ENCODE measurements at places on chromosomes 1 and 21.
A peak's percentile ranks its signal among the peaks of the same experiment; 100 is the strongest.

- DNase-seq, result no peak
Observed at GRCh38 chr1:201737352-201738060, 91.5 kb upstream of the IPO9 start.

DNA sequence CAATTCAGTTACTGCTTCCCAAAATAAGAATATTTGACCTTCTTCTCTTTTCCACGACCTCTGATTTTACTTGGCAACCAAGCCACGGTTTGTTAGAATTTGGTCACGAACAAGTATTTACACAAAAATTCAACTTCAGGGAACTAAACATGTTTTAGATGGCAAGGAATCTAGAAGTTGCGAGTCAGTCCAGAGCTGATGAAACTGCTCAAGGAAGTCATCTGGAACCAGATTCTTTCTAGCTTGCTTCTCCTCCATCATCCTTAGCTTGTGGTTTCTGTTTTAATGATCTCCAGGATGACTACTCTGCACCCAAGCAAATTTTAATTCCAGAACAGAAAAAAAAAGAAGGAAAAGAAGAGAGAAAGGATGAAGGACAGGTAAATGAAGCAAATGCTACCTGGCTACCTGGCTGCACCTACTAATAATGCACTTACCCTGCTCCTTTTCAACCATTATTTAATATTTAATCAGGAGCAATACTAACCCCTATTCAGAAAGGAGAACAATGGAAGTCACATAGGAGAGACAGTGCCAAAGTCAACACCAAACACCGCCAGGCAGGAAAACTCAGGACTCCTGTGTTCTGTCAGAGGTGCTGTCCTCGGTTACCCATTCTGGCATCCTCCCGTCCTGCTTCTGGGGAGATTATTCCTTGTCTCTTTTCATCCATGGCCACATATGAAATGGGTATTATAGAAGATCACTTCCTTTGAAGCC lies 54.2 kb upstream of the RGS7 start:
- DNase-seq, result no peak

GRCh38 chr1:119291611-119292206 lies 76.9 kb upstream of the HAO2 start:
- DNase-seq, result no peak

GRCh38 chr1:6208723-6209660 lies 3.1 kb downstream of the RNF207 start:
- DNase-seq, result peak; percentile 60

GRCh38 chr1:40633523-40633922 lies 32.0 kb downstream of the RIMS3 start:
- no peak for DNase-seq

GRCh38 chr1:200242110-200243041 lies 167.5 kb downstream of the ZNF281 start:
- DNase-seq, result peak; percentile 35

DNA sequence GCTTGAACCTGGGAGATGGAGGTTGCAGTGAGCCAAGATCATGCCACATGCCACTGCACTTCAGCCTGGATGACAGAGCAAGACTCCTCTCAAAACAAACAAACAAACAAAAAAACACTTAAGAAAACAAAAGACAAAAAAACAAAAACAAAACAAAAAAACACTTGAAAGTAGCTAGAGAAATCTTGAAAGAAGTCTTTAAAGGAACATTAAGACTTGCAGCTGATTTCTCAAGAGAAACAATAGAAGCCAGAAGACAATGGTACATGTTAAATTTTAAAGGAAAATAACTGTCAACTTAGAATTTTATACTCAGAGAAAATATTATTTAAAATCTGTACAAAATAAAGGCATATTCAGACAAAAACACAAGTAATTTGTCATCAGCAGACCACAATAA lies 71.3 kb downstream of the HLX start:
- DNase-seq, result no peak

DNA sequence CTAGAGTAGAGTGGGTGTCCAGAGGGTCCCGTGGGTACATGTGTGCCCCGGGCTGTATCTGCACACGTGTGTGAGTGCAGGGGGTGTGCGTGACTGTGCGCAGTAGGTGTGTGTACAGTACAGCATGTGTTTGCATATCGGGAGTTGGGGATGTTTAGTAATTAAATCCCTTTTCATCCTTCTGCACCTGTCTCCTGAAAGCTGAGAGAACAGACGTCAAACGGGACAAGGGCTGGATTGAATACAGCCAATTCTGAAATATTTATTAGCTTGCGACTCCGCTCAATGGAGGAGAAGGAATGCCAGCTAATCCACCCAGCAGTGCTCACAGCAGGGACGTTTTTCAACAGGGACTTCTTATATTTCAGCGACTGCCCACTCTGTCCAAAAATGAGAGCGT lies 44.7 kb upstream of the CASZ1 start:
- no peak for DNase-seq

DNA sequence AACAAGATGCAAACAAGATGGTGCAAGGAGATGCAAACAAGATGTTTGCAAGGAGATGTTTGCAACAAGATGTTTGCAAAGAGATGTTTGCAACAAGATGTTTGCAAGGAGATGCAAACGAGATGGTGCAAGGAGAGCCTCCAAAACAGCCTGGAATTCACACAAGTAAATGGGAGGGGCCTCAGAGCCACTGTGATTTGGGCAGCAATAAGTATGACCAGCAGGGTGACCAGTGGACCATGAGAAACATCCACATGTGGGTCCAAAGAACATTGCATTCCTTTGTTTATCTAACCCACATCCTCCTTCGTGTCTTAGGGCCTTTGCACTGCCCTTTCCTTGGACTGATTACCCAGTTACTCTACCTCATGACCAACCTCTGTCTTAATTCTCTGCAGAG lies 162.9 kb downstream of the PLPP3 start:
- no peak for DNase-seq

GRCh38 chr1:64234714-64235113 lies 31.3 kb downstream of the UBE2U start:
- no peak for DNase-seq

DNA sequence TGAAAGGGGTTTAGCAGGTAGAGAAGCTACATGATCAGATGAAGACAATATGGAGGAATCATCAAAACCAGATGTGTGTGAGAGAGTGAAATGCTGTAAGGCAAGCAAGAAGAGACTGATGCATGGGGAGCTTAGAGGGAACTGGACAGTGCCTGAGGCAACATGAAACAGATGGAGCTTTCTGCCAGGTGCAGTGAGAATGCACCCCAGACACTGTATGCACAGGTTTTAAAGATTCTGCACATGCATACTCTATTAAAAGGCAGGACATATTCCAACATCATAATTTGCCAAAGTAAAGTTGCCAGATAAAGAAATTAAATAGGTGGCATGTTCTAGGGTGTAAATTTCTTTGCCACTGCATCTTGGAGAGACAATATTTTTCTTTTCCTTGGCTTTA lies 200.1 kb downstream of the AMY1C start:
- DNase-seq, result no peak

- DNase-seq, result no peak
Observed at GRCh38 chr1:211781260-211781659, 49.3 kb downstream of the LPGAT1 start.

- DNase-seq, result no peak
Observed at GRCh38 chr1:238672262-238672661, 714.1 kb upstream of the CHRM3 start.

DNA sequence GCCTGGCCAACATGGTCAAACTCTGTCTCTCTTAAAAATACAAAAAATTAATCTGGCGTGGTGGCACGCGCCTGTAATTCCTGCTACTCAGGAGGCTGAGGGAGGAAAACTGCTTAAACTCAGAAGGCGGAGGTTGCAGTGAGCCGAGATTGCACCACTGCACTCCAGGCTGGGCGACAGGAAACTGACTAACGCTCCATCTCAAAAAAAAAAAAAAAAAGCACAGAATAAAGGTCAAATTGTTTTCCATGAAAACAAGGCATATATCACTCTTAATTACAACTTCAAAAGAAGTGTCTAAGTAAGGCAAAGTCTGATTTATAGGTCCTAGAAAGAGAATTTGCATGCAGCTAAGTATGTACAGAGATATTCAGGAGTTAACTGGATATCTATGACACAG lies 25.6 kb downstream of the EYA3 start:
- no peak for DNase-seq

- DNase-seq, result peak; percentile 77
Observed at GRCh38 chr1:63320022-63320721, 2.2 kb upstream of the FOXD3 start.

All from right kidney (tissue), 9 donors.